ENCODE measurements at places on chromosomes 1 and 21.

DNA sequence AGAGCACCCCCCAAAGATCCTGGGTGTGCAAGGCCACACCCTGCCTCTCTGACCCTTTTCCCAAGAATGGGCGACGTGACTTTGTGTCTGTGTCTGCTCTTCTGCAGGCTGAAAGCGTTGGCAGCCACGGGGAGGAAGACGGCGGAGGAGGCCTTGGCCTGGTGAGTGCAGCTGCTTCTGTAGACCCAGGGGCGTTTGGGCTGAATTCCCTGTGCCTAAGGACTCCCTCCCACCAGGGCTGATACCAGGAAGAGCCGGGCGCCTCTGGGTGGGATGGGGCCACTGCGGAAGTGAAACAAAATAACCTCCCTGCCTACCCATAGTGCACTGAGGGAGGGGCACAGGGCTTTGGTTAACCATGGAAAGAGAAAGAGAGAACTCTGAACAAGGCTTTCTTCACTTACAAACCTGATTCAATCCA, 2.5 kb downstream of the UBASH3A start:
- DNase-seq, result no peak

DNA sequence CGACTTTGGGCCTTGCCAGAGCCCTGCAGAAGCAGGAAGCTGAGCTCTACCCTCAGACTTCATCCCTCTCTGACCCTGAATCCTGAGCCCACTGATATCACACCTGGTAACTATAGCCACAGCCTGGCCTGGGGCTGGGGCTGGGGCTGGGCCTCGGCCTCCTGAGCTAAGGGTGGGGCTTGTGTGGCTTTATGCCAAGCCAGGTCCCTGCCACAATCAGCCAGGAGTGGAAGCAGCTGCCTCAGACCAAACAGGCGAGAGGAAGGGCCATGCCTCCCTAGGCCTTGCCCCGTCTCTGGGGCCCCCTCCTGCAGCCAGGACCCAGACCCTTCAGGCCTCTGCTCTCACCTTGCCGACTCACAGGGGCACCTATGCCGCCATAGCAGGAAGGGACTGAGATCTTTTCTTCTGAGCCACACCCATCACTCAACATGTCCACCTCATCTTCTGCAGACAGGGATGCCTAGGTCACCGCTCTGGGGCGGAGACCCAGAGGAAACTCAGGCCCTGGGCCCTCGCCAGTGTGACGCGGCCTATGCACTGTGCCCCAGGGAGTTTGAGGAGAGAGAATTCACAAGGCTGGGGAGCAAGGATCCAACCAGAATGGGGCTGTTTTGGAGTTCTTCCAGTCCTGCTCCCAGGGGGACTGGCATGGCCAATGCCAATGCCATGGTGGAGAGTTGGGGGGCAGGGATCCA, 5.7 kb downstream of the UBXN11 start:
- DNase-seq, result no peak

- DNase-seq, result peak; percentile 87
Measured at GRCh38 chr1:205247130-205247921, 19.6 kb downstream of the TMCC2 start.

- no peak for DNase-seq
Measured at GRCh38 chr1:22341791-22342605, 109.7 kb upstream of the ZBTB40 start.

DNA sequence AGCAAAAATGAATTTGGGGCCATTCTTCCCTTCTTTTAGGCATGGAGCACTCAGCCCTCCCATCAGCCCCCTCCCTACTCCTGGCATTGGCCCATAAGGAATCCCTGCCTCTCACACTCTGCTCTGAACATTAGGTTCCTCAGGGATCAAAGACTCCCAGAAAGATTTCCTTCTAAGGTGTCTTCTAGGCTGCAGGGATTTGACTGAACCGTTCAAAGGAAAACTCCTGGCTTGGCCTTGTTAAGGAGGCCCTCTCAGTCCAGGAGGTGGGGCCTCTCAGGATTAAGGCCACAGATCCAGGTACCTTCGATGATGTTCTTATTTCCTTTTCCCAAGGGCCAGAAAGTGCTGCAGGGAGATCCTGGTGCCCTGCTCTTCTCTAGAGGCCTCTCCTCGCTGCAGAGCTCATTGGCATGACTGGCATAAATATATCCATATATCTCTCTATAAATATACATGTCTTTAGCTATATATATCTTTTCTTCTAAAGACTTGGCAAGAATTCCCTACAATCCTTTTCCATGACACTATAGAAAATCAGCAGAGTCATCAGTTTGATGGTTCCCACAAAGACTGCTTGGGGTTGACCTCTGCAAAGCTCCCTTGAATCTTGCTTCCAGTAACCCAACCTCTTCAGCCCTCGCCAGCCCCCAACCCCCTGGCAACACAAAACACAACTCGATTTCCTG, 59.1 kb downstream of the PLXNA2 start:
- no peak for DNase-seq

- no peak for DNase-seq
Measured at GRCh38 chr1:32364836-32365235, 2.5 kb downstream of the TSSK3 start.

- no peak for DNase-seq
Measured at GRCh38 chr1:198167436-198167934, 10.7 kb downstream of the NEK7 start.

GRCh38 chr1:230867903-230868735, at the start of gene C1orf198:
Gene C1orf198, minus strand, starts transcription at chr1:230868521. Its CDS starts 9 bp downstream, at chr1:230868512.
- DNase-seq, result peak; percentile 58

DNA sequence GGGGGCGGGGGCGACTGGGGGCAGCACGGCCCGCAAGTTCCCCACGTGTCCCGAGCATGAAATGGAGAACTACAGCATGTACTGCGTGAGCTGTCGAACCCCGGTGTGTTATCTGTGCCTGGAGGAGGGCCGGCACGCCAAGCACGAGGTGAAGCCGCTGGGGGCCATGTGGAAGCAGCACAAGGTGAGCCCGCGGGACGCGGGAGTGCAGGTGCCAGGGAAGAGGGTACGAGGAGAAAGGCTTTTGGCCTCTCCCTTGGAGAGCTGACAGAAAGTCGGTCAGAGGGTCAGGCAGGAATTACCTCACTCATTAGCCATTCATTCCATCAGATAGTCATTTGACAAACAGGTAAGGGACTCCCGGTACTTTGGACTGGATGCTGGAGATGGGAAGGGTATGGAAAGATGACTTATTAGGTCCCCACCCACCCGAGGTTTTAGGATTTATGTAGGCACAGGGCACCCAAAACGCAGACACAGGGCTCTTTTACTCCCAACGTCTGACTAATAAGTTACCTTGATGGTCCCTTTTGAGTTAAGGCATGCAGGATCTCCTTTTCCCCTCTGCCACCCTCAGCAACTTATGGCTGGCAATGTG, 2.1 kb downstream of the TRIM67 start:
- DNase-seq, result no peak

DNA sequence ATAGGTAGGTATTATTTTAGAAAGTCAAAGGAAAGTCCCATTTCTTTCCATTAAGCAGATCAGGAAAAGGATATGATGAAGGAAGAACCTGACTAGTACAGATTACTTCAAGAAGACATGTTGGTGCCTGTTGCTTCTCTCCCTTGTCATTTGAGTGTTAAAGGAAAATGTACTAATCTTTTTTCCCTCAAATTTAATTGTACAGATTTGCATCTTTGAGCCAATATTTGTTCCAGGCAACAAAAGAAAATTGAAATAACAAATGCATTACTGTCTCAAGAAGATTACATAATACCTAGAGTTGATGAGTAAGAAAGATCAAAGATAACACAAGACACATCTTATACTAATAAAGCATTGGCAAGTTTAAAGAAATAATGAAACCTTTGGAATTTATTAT, 566.9 kb upstream of the ZP4 start:
- no peak for DNase-seq

GRCh38 chr1:152252157-152252556, 28.2 kb upstream of the HRNR start:
- no peak for DNase-seq

- DNase-seq, result no peak
Measured at GRCh38 chr1:152182431-152182830, 23.4 kb upstream of the RPTN start.

- no peak for DNase-seq
Measured at GRCh38 chr21:38469642-38470041, 28.6 kb downstream of the ERG start.

DNA sequence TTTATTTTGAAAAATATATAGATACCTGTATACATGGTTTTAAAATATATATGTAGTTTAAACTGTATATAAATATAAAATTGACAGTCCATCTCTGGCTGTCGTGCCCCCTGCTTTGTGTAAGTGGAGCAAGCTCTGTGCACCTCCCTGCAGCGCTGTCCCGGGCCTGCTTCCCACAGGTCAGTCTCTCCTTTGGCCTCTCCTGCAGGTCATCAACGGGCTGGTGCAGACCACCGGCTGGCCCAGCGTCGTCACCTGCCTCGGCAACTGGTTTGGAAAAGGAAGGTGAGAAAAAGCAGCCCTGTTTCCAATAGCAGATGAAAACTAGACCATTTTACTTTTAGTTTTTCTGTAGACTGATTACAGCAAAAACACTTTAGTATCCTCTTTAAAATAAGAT, 28.5 kb downstream of the SLC37A1 start:
- no peak for DNase-seq

GRCh38 chr1:51326839-51327238, 3.5 kb downstream of the TTC39A start:
- DNase-seq, result no peak

GRCh38 chr1:48051466-48052126, 54.4 kb upstream of the TRABD2B start:
- no peak for DNase-seq

GRCh38 chr1:8456308-8456912, 138.5 kb downstream of the SLC45A1 start:
- DNase-seq, result no peak

- DNase-seq, result no peak
Measured at GRCh38 chr1:222970711-222971110, 155.9 kb downstream of the DISP1 start.

GRCh38 chr1:1208713-1209433, 2.5 kb upstream of the TNFRSF18 start:
- no peak for DNase-seq

DNA sequence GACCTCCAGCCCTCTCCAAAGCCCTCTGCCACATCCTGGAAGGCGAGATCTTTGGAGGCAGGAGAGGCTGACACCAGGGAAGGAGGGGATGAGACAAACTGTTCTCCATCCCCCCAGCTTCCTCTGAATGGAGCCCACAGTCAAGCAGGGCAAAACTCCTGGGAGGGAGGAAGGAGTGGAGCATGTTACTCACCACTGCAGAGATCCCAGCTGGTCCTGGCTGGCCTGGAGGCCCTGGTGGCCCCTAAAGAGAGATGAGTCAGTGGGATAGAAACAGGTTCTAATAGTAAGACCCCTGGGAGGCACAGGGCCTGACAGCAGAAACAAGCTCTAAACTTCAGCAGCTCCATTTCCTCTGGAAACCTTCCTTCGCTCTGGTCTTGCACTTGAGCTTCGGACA, 14.0 kb upstream of the PEF1 start:
- DNase-seq, result no peak

DNA sequence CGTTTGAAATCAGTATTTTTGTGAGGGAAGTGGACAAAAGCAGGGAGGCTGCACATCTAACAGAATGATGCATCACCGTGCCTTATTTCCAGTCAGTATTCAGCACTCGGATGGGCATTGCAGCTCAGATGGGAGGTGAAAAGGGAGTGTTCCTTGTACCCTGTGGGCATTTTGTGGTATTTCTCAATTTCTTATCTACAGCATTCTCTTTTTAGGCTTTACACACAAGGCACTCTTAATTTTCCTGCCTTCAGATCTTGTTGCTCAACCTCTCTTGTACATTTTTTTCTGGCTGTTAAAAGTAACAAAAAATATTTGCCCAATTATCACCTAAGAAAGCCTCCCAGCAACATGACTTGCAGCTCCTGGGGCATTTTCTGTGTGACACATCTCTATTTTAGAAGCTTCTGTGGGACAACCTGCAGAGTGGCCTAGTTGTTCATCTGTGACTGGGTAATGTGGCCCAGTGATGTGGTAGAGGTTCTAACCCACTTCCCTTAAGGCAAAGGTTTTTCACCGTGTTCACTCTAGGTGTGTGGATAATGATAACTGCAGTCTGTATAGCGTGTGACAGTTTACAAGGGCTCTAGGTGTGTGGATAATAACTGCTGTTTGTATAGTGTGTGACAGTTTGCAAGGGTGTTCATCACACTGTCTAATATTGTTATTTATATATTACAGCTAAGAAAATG, 257.2 kb downstream of the PTGER3 start:
- DNase-seq, result no peak

- DNase-seq, result no peak
Measured at GRCh38 chr1:183476081-183476480, 3.8 kb downstream of the SMG7 start.

DNA sequence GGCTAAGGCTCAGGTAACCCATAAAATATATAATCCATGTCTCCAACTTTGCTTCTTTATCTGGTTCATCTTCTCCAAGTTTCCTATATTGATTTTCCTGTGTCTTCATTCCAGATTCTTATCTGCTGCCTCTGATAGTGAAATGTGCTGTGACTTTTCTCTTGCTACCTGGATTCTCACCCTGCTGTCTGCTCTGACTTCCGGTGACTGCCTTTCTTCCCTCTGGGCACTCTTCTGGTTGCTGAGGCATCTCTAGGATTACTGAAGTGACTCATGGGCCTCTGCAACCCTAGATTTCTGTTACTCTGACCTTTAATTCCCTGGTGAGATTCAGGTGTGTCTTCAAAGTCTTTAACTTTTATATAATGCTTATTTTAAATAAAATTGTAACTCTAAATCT, 46.9 kb downstream of the GIPC2 start:
- no peak for DNase-seq

DNA sequence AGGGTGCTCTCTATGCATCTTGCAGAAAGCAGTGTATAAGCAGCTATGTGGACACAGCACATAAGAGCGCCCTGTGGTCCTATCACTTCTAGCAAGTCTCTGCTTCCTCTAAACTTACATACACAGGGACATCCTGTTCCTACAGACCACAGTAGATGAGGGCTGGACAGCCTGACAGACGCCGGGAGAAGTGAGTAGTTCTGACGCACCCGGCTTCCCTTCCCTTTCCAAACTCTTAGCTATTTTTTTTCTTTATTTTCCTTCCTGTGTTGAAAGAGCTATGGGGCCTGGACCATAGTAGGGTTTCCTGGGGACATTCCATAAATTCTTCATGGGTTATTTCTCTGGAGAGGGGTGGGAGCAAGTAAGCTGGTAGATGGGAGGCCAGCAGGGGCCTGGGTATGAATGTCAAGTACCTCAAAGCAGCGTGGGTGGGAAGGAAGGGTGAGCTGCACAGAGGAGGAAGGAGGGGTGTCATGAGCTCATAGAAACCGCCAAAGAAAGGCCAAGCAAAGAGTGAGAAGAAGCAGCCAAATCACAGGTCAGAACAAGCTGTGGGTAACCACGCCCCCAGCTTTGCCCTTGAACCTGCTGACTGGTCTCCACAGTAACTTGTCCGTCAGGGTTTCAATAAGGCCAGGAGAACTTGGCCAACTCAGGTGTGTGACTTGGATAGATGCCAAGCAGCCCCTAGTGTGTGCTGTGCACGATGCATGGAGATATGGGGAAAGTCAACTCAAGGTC, 36.6 kb downstream of the PLXNA2 start:
- no peak for DNase-seq

GRCh38 chr21:42799516-42799915, 79.8 kb downstream of the WDR4 start:
- DNase-seq, result no peak

- no peak for DNase-seq
Measured at GRCh38 chr1:209805341-209805781, 581 bp downstream of the IRF6 start.
